Left colon (tissue), 2 donors: ENCODE measurements at places on chromosomes 7 and 10.

DNA sequence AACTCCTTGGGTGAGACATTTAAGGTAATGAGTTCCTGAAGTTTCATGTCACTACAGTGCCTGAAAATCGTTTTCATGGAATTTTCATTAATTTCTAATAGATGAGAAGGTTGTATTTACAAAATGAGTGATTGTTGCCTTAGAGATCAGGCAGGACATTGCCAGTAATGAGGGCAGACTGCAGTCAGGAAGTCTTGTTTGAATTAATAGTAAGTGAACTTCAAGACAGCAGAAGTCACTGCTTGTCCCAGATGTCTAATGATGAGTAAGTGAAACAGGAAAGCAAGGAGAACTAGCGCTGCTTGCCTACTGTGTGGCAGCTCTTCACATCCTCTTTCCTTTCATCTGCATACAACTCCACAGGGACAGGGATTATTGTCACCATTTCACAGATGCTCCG, 237.4 kb downstream of the BAMBI start:
- DNase-seq, result no peak

DNA sequence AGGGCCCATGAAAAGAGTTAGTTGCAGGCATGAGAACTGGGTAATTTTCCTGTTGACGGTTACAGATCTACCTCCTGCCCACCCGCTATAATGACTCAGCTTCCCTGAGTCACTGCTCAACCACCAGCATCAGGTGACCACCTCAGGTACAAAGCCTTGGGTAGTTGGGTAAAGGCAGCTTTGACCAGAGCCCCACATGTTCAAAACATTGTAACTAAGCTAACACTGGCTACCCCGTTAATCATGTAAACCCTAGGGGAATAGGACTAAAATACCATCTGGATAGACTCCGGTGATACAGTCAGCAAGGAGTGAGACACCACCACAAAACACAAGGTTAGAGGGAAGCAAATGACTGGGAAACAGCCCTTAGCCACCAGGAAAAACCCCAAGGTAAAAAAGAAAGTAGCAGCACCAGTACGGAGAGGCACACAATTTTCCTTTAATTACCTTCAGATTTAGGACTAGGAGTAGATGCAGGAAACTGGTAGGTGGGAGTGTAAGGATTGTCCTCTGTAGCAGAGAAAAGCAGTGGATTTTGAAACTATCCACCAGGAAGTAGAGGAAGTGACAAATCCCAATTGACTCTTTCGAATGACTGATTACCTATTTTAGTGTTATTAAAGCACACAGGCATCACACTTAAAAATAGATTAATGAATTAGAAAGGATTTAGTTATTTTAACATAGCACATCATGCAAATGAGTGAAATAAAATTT, 103.5 kb upstream of the PDLIM1 start:
- no peak for DNase-seq

DNA sequence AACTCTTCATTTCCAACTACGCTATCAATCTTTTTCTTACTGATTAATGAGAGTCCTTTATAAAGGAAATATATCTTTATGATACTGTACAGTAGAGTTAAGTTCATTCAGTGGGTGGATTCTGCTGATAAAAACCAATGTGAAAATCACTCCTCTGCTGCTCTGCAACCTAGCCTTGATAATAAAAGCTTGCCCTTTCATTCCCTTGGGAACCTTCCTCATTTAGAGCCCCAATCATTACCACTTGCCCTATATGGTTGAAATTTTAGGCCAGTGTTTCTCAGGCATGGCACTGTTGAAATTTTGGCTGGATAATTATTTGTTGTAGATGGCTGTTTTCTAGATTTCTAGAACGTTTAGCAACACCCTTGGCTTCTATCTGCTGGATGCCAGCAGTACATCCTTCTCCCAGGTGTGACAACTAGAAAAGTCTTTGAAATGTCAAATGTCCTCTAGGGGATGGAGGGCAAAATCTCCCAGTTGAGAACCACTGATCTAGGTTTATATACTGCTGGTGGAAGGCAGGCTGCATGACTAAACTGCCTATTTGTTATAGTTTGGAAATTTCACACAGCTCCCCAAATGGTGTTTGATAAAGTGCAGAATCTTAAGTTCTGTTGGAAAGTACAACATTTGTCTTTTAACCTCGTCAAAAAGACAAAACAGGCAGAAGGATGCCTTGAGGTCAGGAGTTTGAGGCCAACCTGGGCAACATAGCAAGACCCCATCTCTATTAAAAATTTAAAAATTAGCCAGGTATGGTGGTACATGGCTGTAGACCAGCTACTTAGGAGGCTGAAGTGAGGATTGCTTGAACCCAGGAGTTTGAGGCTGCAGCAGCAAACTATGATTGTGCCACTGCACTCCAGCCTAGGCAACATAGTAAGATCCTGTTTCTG, 8.9 kb upstream of the SIRT1 start:
- no peak for DNase-seq

GRCh38 chr10:125083576-125083920, 76.8 kb downstream of the CTBP2 start:
- no peak for DNase-seq

GRCh38 chr7:5088906-5089305, 43.2 kb downstream of the RBAK start:
- no peak for DNase-seq
